NCI-H524 (cell line): ENCODE measurements at places on chromosomes 4 and X.

GRCh38 chr4:71355045-71355444 lies 16.2 kb downstream of the SLC4A4 start:
- DNase-seq, result no peak

DNA sequence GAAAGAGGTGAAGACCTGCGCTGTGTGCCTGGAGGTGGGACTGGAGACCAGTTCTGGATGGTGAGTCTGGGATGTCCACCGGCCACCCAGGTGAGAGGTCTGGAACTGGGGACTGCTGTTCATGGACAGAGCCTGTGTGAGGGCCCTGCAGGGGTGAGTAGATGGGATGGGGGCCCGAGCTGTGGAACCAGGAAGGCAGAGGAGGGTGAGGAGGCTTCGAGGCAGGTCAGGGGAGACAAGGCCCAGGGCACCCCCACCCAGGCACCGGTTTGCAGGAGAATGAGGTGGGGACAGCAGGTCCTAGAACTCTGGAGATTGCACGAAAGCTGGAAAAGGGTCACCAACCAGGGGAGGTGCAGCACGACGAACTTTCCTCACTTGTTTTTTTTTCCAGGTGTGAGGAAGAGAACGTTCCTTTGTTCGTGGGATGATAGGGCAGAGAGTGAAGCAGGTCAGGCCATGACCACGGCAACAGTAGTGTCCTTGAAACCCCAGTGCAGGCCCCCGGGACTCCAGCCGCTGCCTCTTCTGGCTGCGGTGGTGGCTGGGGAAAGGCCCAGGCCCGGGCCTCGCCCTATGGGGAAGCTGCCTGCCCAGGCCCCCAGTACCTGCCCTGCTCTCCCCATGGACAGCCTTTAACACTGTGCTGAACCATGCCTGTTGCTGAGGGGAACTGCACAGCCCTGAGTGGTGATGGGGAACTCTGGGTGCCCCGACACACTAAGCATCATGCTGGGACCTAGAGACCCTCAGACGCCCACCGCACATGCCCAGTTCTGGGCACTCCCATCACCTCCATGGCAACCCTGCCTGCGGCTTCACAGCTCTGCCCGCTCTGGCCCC lies 22.9 kb downstream of the TNIP2 start:
- DNase-seq, result no peak

DNA sequence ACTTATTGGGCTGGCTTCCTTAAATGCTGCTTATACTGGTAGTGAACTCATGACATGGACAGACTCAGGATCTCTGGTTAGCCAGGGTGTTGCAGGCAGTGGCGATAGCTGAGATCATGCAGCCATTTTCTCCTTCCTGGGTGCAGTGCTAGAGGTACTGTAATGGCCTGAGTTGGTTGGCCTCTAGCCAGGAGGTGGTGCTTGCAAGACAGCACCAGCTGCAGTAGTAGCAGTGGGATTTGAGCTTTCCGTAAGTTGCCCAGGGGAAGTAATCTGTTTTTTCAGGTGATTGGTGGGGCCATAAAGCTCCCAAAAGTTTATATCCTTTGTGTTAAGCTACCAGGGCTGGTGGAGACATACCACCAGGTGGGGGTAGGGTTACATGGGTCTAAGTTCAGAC lies 45.1 kb upstream of the AADAT start:
- no peak for DNase-seq

GRCh38 chr4:174324236-174324635 lies 40.5 kb downstream of the CEP44 start:
- no peak for DNase-seq

GRCh38 chr4:154727540-154727939 lies 16.3 kb upstream of the LRAT start:
- no peak for DNase-seq

GRCh38 chrX:85851418-85851817 lies 195.9 kb downstream of the CHM start:
- peak; percentile 5 for DNase-seq

DNA sequence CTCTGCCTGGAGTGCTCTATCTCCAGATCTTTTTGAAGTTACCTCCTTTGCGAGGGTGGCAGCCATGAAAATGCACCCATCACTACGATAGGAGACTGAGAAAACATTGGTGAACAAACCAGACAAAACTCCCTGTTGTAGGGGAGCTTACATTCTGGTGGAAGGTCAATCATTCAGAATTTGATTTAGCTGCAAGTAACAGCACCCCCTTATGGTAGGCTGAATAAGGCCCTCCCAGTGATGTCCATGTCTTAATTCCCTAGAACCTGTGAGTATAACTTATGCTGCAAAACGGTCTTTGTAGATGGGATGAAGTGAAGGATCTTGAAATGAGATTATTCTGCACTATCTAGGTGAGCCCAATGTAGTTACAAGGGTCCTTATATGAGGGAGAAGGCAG lies 5.6 kb upstream of the TEC start:
- peak; percentile 51 for DNase-seq

- no peak for DNase-seq
These were observed 44.4 kb upstream of the TAPT1 start for GRCh38 chr4:16270454-16271328.

- DNase-seq, result no peak
These were observed 68.7 kb downstream of the VSIG4 start for GRCh38 chrX:65971151-65971550.

GRCh38 chr4:10403633-10404445 lies 53.4 kb downstream of the ZNF518B start:
- peak; percentile 42 for DNase-seq

- no peak for DNase-seq
These were observed 9.3 kb upstream of the SEC24B start for GRCh38 chr4:109424093-109424841.

- peak; percentile 99 for DNase-seq
These were observed 57.7 kb upstream of the ATXN3L start for GRCh38 chrX:13377550-13377934.

DNA sequence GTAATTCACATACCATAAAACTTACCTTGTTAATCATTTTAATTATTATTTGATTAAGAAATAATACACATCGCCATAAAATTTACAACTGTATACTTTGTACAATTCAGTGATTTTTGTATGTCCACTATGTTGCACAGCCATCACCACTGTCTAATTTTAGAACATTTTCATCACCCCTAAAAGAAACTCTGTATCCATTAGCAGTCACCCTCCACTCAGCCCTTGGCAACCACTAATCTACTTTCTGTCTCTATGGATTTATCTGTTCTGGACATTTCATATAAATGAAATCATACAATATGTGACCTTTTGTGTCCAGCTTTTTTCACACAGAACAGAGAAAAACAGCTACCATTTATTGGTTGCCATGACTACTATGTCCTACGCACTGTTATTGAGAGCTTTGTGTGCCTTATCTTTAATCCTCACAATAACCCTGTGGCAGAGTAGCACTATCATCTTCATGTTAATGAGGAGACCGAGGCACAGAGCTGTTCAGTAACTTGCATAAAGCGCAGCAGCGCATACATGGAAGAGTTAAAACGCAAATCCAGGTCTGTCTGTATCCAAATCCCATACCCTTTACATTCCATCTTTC lies 64.6 kb upstream of the PAGE1 start:
- no peak for DNase-seq

DNA sequence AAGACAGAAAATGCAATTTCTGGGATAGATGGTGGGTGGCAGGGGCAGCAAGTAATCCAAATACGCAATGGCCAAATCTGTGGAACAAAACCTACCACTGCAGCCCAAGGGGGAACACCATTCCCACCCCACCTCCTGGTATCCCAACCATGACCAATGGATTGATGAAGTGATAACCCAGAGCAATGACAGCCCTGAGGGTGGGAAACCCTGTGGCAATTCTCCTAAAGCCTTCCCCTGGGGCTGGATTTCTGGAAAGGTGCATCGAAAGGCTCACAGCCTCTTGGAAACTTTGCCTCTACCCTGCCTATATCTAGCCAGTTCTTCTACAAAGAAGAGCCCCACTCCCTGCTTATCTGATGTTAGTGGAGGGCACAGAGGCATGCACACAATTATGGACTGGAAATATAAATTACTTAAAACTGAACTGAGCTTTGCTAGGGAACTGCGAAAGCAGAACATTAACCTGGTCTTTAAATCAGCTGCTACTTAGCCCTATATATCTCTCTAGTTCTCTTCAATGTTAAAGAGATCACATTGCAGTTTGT lies 59.9 kb upstream of the TXK start:
- DNase-seq, result no peak
